Activated T-cell treated with anti-CD3 and anti-CD28 coated beads for 48 hours (primary cell): ENCODE measurements at places on chromosomes 11 and 22.

GRCh38 chr11:10891151-10891720 is 33.4 kb upstream of the ZBED5 start:
- no peak for DNase-seq

DNA sequence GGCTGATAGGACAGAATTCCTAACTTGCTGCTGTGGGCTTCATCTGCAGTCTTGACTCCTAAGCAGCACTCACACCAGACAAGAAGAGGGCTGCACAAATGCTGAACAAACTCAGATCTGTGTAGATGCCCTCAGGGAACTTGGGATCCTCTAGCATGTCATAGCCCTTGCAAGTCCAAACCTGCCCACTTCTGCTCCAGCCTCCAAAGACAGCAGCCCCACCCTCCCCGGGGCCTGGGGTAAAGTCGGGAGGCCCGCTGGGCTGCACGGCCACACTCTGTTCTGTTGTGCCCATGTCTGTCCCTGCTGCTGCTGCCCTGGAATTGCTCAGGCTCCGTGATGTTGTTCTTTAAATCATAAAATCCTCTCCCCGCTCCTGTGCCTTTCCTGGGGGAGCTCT is 28.3 kb downstream of the DRD2 start:
- no peak for DNase-seq

DNA sequence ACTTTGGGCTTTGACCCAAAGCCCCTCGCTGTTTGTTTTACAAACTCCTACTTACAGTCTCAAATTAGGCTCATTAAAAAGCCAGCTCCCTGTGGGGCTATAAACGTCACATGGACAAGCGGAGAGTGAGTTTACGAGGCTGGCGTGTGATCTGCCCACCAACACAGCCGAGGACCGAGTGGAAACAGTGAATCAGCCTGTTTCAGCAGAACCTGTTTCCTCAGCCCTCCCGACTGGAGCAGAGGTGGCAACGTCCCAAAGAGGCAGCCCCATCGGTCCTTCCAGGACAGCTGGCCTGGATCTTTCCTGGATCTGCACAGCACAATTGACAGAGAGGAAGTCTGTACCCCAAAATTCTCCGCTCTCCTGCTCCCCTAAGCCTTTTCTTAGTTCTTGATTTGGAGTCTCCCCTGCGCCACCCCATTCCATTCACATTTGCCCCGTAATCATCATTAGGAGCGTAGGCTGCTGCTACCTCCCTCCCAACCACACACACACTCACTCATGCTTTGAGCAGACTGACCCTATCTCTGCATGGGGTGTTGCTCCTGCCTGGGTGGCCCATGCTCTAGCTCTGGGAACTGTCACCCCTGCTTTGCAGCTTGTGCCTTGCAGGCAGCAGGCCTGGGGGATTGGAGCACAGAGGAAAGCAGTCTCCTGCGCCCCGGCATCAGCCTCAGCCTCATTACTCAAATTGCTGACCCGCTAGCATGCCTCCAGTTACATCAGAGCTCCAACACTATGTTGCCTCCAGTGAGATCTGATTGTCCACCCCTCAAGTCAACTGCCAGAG is 117.8 kb downstream of the NAT10 start:
- no peak for DNase-seq

GRCh38 chr22:49966774-49967705 is 6.5 kb downstream of the PIM3 start:
- DNase-seq = no peak

DNA sequence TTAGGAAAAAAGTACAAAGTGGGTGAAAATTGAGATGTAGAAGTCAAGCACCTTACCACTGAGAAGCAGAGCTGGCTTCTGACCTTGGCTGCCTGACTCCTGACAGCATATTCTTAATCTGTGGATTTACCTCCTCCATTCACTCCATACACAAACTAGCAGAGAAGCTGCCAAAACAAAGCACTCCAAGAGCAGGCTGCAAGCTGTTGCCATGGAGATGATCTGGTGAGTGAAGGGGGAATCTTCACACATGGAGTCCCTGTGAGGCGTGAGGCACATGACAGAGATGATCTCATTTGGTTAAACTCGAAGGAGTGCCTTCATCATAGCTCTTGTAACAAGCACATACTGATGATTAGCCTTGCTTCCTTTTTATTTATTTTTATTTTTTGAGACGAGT is 16.1 kb downstream of the COMMD9 start:
- no peak for DNase-seq

GRCh38 chr11:13666708-13667107 is 1.8 kb upstream of the FAR1 start:
- no peak for DNase-seq

DNA sequence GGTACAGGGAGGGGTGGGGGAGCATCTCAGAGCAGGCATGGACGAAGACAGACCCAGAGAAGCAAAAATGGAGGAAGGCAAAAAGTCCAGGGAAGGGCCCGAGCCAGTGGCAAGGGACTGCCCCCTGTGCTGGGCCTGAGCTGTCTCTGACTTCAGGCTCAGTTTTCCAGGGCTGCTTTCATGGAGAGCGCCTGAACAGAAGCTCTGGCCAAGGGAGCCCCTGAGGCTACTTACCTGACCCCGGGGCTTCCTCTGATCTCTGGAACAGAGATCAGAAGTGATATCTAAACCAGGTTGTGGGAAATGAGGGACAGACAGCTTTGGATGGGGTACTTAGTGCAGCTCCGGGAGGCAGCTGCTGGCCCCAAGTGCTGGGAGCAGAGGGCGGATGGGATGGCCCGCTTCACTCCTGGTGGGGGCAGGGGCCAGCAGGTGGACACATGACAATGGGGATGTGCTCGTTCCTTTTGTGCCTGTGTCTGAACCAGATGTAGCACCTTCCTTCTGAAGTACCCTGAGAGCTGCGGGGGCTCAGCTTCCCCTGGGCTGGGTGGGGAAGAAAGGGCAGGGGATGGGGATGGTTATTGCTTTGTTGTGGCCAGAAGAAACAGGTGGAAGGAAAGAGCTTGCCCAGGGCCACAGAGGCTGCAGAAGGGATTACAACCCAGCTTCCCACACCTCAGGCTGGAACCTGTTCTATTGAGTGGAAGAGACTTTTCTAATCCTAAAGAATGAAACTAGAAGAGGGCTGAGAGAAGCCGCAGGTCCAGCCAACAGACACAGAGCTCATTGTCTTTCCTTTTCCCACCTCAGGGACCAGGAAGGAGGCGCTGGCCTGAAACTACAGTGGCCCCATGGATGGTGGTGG is 5.7 kb downstream of the LRRC10B start:
- no peak for DNase-seq

GRCh38 chr22:29641042-29641699 is 37.7 kb downstream of the NF2 start:
- no peak for DNase-seq

- DNase-seq = no peak
Observed at GRCh38 chr22:47423861-47424820, 661.7 kb downstream of the TBC1D22A start.

GRCh38 chr11:29260939-29261705 is 755.7 kb downstream of the KCNA4 start:
- no peak for DNase-seq

GRCh38 chr22:41366323-41367029 is 15.3 kb upstream of the TEF start:
- no peak for DNase-seq
